ENCODE measurements at places on chromosomes 16 and 17.

DNA sequence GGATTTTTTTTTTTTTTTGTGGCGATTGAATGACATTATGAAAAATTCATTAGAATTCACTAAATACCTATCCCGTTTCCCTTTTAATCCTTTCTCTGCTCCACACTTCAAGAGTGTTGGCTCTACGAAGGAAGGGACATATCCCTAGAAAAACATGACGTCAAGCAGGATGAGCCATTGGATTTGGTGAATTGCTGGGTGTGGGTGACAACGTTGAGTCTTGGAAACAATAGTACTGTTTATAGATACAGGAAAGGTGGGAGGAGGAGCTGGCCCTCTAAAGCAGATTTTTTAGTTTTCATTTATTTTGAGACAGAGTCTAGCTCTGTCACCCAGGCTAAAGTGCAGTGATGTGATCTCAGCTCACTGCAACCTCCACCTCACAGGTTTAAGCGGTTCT is 167.6 kb upstream of the FAM20A start:
- no peak for DNase-seq

- no peak for DNase-seq
These were observed 146.7 kb upstream of the SHISA6 start for GRCh38 chr17:11094331-11094730.

- DNase-seq, result no peak
These were observed 465.6 kb downstream of the HS3ST4 start for GRCh38 chr16:26157319-26157718.

GRCh38 chr17:40284085-40284713 is 3.5 kb upstream of the CDC6 start:
- peak; percentile 100 for DNase-seq

- DNase-seq, result peak; percentile 28
These were observed 78.2 kb downstream of the FTO start for GRCh38 chr16:53782148-53782547.

DNA sequence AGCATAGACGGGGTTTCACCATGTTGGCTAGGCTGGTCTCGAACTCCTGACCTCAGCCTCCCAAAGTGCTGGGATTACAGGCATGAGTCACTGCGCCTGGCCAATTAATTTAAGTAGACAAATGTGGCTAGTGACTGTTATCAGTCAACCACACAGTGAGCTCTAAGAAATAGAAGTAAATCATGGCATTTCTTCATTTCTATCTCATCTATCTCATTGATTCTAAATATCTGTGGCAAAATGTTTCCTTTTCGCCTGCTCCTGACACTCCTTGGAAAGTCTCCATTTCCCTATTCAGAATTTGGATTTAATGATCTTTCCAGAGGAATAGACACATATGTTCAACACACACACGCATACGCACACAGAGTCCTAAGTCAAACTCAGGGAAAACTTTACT is 81.3 kb downstream of the HIC1 start:
- no peak for DNase-seq

- DNase-seq, result peak; percentile 74
These were observed at the start of gene TRIM65 for GRCh38 chr17:75896415-75897159. Gene TRIM65, minus strand, starts transcription at chr17:75896951. Its CDS starts 14 bp downstream, at chr17:75896937.

GRCh38 chr17:34527908-34528470 is 51.4 kb upstream of the TMEM132E start:
- DNase-seq, result no peak

- DNase-seq, result no peak
These were observed 3.7 kb downstream of the TMEM101 start for GRCh38 chr17:44010966-44011647.

DNA sequence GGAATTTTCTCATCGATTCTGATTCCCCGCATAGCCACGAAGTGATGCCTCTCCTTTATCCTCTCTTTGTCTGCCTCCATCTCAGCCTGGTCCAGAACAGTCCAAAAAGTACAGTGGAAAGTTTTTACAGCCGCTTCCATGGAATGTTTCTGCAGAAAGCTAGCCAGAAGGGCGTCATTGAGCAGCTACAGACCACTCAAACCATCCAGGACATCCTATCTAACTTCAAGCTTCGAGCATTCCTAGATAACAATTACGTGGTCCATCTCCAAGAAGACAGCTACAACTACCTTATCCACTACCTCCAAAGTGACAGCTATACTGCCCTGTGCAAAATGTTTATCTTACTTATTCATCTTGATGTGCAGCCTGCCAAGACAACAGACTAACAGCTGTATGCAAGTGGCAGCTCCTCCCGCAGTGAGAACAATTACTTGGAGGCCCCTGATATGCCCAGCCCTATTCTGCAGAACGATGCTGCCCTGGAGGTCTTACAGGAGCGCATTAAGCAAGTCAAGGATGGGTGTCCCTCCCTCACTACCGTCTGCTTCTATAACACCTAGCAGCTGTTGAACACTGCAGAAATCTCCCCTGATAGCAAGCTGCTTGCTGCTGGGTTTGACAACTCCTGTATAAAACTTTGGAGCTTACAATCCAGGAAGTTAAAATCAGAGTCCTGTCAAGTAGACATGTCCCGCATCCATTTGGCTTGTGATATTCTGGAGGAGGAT is 38.9 kb downstream of the SLFN12L start:
- no peak for DNase-seq

DNA sequence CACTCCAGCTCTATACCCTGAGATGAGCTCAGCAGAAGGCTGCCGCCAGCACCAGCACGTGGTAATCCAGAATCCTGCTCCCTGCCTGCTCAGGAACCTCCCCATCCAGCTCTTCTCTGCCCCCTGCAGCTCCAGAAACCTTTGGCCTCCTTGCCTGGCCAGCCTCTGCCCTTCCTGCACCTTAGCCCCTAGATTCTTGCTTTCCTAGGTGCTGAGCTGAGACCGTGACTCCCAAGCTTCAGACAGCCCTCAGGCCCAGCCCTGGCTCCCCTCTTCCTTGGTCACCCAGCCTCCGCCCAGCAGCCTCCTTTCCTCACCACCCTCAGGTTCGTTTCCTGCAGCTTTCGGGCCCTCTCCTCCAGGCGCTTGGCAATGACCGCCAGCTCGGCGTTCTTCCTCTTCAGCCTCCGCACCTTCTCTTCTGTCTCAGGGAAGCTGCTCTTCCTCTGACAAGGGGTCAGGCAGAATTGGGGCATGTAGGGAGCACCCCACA is 2.6 kb downstream of the TSPOAP1 start:
- no peak for DNase-seq

DNA sequence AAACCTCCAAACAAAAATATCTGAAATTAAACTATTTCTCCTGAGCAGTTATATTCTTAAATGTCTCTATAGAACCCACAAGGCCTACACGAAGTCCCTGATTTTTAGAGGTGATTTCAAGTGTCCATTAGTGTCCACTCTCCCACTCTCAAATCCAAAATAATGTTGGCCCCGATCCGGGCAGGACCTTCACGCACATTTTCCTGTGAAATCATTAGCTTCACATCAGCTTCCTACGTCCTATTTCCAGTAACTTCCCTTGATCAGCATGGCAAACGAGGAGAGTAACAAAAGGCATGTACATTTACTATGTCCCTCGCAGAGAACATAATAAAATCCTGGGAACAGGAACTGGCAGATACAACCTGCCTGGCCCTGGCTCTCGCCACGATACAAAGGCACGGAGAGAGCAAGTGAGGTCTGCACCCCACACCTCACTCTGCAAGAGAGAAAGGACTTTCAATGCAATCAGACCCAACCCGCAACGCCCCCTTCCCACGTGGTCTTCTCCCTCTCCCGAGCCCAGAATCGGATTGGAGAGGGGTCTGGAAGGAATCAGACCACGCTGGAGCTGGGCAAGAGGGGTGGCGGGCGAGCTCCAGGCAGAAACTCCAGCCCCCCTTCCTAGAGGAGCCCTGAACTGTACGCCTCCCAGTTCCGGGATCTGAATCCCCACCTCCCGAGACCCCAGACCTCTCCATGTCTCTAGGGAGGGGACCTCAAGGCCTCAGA is 17.5 kb upstream of the C17orf78 start:
- peak; percentile 86 for DNase-seq

DNA sequence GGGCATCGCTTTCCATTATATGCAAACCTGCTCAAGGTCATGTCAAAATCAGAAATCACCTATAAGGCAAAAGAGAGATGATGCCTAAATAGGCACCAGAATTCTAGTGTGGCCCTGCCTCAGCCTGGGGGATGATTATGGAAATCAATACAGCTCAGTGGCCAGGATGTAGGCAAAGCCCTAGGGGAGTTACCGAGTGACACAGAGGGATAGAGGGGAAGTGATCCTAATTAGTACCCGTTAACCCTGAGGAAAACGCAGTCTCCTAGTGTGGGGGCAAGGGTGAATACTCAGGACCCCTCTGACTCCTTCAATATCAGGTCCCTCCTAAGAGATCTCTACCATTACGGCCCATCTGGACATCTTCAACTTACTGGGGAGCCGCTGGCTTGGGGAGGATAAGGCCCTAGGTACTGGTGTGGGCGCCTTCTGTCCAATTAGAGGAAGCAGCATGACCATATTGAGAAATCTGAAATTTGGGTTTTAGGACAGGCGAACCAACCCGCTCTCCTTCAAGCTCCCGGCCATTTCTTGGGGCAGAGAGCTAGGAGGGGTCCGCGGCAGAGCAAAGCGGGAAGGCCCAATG is 725 bp downstream of the NT5C3B start:
- DNase-seq, result no peak

GRCh38 chr17:14882131-14882530 is 383.0 kb downstream of the PMP22 start:
- no peak for DNase-seq

GRCh38 chr17:37259030-37259735 is 116.6 kb upstream of the C17orf78 start:
- no peak for DNase-seq

DNA sequence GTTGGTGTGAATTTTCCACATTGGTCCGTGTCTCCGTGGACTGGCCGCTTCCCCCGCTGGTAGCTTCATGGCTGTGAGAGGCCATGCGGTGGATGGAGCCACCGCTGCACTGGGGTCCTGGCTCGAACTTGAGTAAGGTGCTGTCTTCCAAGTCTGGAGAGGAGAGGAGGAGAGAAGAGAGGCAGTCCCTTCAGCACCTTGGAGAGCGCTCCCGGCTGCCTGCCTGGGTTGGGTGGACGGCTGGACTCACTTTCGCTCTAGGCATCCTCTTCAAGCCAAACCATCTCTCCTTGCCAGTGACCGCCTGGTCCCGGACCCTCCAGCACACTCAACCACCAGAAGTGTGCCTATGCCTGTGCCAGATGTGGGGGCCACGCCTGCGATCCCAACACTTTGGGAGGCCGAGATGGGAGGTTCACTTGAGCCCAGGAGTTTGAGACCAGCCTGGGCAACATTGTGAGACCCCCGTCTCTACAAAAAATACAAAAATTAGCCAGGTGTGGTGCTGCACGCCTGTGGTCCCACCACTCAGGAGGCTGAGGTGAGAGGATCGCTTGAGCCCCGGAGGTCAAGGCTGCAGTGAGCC is 6.2 kb downstream of the JPH3 start:
- peak; percentile 84 for DNase-seq

- DNase-seq, result no peak
These were observed 59.7 kb downstream of the SHISA6 start for GRCh38 chr17:11300738-11301137.

DNA sequence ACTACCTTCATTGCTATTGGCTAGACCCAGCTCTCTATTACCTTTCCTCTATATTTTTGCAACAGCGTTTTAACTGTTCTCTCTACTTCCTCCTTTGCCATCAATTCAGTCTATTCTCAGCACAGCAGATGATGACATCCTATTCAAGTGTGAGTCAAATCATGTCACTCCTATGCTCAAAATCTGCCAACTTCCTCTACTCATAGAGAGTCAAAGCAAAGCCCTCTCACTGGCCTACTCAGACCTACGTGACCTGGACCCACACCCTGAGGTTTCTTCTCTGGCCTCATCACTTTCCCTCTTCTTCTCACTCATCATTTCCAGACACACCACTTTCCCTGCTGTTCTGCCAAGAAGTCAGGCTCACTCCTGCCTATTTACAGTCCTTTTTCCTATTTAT is 289.0 kb upstream of the AXIN2 start:
- no peak for DNase-seq

GRCh38 chr16:27781981-27782880 is 232.3 kb downstream of the KATNIP start:
- DNase-seq, result no peak

DNA sequence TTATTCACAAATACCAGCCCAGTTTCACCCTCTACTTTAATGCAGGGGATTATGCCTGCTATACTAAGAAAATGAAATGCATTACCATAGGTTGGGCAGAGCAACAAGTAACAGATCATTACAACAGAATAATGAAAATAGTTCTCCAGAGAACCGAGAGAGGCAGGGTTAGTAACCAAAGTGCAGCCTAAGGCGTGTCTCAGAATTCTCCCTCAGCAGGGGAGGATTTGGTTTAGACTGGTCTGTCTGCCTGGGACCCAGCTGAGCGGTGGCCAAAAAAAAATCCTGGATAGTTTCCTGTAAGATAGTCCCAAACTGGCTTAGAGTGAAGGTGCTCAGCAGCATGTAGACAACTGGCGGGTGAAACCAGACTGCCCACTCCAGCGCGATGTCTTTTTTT is 30.8 kb upstream of the ADCY7 start:
- peak; percentile 39 for DNase-seq

DNA sequence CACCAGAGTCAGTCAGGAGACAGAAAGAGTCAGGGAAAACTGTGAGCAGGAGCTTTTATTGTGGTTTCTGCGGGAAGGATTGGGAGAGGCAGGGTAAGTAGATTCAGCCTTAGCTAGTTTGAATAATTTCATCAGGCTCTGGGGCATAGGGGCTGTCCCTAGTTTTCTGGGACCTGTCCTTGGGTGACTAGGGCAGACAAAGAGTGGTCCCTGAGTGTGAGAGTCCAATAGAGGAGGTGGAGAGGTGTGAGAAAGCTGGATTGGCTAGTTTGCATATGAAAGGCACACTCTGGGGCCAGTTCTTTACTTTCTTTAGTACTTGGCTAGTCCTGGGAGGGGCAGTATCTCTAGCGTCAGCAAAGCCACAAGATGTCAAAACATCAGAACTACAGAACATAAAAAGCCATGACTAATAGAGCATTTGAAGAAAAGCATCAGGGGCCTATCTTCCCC is 255.6 kb downstream of the HS3ST3A1 start:
- DNase-seq, result no peak

DNA sequence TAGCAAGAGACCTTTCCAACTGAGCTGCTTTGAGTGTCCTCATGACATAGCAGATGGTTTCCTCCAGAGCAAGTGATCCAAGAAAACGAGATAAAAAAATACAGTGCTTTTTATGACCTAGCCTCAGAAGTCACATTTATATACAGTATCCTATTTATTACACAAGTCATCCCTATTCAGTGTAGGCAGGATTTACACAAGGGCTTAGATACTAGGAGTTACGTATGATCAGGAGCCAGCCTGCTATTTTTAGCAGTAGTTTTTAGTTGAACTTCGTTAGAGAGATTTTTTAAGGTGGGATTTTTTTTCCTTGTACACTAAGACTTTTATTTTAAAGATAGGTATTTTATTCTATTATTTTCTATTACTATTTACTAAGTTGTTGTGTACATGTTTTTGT is 58.4 kb downstream of the PHKB start:
- no peak for DNase-seq

- DNase-seq, result no peak
These were observed 32.0 kb downstream of the GTF3C1 start for GRCh38 chr16:27517664-27518063.

- DNase-seq, result no peak
These were observed 3.3 kb downstream of the KRT37 start for GRCh38 chr17:41421116-41421515.

GRCh38 chr17:45771271-45771959 is 12.7 kb upstream of the CRHR1 start:
- no peak for DNase-seq

- DNase-seq, result no peak
These were observed 75.8 kb upstream of the METTL9 start for GRCh38 chr16:21523411-21524067.
